Camera-type eye (tissue), 1 donor: ENCODE measurements at places on chromosomes 13 and 19. TPM values are rescaled to one million over a fixed set of nuclear protein-coding genes. Genes with fewer than 3 reads are reported as not detected.

Gene PSG6
- total RNA-seq = not detected

Gene ZNF709
- 20.2 TPM for total RNA-seq

Gene CYP4F2
- not detected for total RNA-seq

Gene ERICH4
- not detected for total RNA-seq

Gene ARHGEF18
- 44.6 TPM for total RNA-seq

Gene DMRTC2
- not detected for total RNA-seq

Gene TMIGD2
- 0.49 TPM for total RNA-seq

Gene C1QTNF9
- total RNA-seq = 0.38 TPM
